NCI-H1092 (cell line): ENCODE measurements at places on chromosomes 12 and 14.
A peak's percentile ranks its signal among the peaks of the same experiment; 100 is the strongest.

DNA sequence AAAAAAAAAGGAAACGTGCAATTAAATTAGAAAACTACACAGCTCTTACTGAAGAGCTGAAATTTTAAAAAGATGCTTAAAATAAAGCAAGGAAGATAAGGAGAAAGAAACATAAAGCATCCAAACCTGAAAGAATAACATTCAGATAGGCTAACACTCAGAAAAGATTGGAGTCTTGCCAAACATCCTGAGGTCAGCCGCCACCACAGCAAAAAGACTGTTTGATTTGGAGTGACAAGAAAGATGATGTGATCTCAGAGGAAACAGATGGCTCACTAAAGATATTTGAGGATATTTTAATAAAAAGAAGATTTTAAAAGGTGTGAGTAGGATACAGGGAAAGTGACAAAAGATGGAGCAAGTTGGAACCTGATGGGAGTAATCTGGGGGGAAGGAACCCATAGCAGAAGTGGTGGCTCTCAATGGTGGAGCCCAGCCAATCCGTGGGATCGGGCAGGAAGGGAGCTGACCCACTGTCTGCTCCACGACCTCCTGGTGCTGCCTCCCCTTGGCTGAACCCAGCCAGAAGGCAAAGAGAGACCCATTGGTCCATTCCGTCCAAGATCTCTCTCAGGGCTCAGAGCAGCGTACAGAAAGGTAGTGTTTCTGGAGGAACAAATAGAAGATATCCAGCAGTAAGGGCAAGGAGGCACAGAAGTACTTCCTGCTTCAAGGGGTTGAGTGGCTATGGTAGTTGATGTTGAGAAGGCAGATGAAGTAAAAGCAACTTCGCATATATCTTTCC, 469.6 kb downstream of the RGS6 start:
- DNase-seq: no peak

- DNase-seq: no peak
Measured at GRCh38 chr12:59040656-59041055, 120.4 kb upstream of the LRIG3 start.

DNA sequence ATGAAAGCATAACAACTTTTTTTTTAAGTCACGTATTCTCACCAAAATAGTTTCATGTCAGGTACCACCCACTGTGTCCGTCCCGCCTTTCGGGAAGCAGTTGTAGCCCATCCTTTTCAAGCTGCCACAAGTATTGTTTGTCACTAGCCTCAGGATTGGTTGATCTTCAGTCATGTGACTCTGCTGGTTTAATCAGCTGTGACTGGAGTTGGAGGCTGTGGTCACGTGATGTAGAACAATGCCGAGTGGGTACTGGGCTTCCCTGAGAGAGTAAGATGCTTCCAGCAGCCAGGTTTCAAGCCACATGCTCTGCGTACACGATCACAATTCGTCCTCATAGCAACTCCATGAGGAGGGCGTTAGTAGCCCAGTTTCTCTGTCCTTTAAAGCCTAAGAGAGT, 83.0 kb upstream of the WSCD2 start:
- DNase-seq: no peak

GRCh38 chr14:24960816-24961215, 89.1 kb downstream of the STXBP6 start:
- DNase-seq: no peak

GRCh38 chr14:71324767-71325272, 417.6 kb downstream of the PCNX1 start:
- no peak for DNase-seq

GRCh38 chr12:94150240-94151121, 2.1 kb downstream of the PLXNC1 start:
- peak; percentile 43 for DNase-seq

- DNase-seq: no peak
Measured at GRCh38 chr12:66196806-66197205, 7.8 kb downstream of the IRAK3 start.

DNA sequence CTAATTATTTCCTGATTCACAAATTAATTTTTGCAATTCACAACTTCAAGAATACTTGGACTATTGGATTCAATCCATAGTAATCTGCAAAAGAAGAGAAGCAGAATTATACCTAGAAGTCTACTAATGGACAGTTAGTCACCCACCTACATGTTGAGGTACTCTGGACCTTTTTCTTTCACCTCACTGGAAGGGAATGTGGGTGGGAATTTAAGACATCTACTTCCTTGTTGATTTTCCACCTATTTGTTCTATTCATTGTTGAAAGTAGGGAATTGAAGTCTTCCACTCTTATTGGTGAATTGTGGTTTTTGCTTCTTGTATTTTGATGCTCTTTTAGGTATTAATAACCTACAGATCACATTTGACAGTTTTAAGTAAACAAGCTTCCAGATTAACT, 11.0 kb downstream of the RESF1 start:
- DNase-seq: no peak

DNA sequence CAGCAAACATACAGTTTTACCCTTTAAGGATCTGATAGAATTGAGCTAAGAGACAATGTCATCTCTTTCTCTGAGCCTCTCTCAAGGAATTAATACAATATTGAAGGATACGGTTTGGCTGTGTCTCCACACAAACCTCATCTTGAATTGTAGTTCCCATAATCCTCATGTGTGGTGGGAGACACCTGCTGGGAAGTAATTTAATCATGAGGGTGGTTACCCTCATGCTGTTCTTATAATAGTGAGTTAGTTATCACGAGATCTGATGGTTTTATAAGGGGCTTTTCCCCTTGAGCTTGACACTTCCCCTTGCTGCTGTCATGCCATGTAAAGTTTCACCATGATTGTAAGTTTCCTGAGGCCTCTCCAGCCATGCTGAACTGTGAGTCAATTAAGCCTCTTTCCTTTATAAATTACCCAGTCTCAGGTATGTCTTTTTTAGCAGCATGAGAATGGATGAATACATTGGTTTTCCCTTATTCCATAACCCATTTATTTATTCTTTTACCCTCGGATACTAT, 47.6 kb downstream of the TMEM30B start:
- DNase-seq: no peak

- no peak for DNase-seq
Measured at GRCh38 chr14:34851395-34851794, 23.8 kb downstream of the BAZ1A start.

DNA sequence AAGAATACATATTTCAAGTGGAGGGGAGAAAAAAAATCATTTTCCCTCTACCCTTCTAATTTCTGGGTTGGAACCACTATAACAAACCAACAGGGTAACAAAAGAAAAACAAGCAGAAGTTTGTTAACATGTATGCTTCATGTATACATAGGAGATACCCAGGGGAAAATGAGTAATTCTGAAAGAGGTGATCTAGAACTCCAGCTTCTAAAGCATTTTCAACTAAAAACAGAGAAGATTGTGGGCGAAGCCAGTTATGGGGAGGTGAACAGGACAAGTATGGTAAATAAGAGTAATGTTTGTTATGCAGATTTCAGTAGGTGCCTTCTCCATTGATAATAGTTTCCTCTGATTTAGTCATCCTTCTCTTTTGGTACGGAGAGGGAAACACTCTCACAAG, 16.7 kb downstream of the FNTB start:
- DNase-seq: no peak

DNA sequence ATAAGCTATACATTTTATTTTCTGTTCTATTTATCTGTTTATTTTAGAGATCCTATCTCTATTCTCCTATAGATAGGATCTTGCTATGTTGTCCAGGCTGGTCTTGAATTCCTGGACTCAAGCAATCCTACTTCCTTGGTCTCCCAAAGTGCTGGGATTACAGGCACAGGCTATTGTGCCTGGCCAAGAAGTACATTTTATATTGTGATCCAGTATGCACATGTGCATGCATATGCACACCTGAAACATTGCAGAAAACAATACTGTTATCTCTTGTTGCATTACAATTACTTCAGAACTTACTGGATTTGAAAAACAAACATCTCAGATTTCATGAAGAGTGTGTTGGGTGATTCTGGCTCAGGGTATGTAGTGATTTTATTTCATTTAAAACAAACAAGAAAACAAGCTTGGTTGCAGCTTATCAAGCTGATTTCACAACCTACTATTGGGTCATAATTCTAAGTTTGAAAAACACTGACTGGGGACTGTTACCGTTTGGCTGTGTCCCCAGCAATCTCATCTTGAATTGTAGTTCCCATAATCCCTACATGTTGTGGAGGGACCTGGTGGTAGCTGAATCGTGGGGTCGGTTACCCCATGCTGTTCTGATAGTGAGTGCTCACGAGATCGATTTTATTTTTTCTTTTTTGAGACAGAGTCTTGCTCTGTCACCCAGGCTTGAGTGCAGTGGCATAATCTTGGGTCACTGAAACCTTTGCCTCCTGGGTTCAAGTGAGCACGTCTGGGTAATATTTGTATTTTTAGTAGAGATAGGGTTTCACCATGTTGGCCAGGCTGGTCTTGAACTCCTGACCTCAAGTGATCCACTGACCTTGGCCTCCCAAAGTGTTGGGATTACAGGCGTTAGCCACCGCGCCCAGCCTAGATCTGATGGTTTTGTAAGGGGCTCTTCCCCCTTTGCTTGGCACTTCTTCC, 31.3 kb downstream of the ERC1 start:
- DNase-seq: no peak

- DNase-seq: no peak
Measured at GRCh38 chr12:15679151-15679550, 110.0 kb downstream of the EPS8 start.

DNA sequence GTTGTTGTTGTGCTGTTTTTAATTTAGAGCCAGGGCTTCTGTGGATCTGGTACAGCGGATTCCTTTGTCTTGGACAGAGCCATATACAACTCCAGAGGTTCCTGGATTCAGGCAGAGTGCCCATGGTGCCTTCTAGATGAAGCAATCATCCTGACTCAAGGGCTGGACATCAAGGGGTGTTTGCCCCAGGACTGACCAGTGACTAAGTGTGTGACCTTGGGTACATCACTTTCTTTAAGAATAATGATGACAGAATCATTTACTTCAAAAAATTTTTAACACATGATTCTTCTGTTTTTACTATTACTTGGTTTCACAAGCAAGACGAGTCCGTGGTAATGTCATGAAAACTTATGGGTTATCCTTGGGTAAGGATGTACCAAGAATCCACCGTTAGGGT, 397.3 kb downstream of the ZFP36L1 start:
- no peak for DNase-seq

GRCh38 chr14:57266065-57266464, 2.6 kb downstream of the EXOC5 start:
- DNase-seq: no peak

GRCh38 chr12:19577281-19577530, 137.9 kb downstream of the AEBP2 start:
- no peak for DNase-seq

- no peak for DNase-seq
Measured at GRCh38 chr12:116697305-116697704, 40.6 kb downstream of the SPRING1 start.

DNA sequence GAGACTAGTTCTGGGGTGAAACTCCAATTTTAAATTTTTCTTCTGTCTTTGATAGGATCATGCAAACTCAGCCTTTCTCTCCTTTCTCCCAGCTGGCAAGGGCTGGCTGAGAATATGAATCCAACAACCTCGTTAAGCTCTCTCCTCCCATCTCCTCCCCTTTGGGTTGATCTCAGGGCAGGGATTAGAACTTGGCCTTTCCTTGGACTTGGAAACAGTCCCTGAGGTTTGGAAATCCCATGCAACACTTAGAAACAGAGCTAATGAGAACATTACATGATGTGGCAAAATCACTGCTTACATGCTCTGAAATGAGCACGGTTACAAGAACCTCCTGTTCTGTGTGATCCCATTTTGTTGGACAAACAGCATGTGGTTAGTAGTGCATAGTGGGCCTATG, 31.6 kb downstream of the ACACB start:
- no peak for DNase-seq

DNA sequence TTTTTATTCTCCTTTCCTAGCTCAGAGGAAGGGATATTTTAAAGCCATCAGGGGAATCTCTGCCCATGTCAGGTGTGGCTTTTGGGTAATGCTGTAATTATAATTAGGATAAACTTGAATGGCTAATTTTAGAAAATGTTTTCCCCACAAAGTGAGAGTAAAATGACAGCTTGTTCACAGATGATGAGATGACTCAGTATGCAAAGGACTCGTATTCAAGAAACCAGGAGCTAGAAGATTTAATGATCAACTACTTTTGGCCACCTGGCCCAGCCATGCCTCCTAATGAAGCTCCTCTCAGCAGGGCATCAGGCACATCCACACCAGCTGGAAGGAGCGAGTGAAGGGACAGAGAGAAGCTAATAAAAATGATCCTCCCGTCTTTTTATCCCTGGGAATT, 29.0 kb upstream of the PLEKHG7 start:
- DNase-seq: no peak

- no peak for DNase-seq
Measured at GRCh38 chr14:50037852-50038251, 78.5 kb downstream of the VCPKMT start.

GRCh38 chr14:67951529-67952135, 132.1 kb downstream of the RAD51B start:
- DNase-seq: no peak

DNA sequence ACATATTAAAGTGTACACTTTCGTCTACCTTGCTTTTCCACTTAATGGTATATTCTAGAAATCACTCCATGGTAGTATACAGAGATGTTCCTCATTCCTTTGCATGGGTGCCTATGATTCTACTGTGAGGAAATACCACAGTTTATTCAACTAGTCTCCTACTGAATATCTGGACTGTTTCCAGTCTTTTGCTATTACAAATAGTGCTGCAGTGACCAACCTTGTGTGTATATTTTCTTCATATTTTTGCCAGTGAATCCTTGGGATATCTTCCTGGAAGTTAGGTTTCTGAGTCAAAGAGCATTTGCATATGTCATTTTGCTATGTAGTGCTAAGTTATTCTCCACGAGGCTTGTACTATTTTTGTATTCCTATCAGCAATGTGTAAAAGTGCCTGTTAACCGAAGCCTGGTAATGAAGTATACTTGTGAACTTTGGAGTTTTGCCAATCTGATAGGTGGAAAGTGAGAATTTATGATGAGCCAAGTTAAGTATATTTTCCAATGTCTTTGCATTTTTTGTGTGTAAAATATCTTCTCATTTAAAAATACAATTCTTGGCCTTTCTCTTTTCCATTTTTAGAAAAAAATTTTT, 31.3 kb upstream of the TMEM263 start:
- DNase-seq: no peak

DNA sequence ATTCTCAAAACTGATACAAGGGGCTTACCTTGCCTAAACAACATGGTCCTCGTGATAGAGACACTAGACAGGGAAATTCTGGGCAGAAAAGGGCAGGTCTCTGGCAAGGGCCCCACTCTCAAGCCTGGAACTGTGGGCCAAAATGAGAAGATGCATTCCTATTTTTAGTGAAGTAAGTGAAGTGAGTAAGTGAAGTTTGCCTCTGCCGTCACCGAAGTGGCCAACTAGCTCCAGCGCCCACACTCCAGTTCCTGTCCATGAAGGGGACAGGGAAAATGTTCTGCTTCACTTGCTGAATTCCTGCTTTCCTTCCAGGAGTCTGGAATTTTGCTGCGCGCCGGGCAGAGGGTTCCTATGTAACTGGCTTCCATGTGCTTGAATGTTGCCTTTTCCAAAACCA, 1035.6 kb upstream of the TMEM132C start:
- DNase-seq: no peak

- DNase-seq: no peak
Measured at GRCh38 chr12:14273913-14274311, 91.6 kb upstream of the ATF7IP start.
